Osteocyte (in vitro differentiated cells): ENCODE measurements at places on chromosomes 11 and 22. TPM values are rescaled to one million over a fixed set of nuclear protein-coding genes. Genes with fewer than 3 reads are reported as not detected.

GRCh38 chr22:35357883-35358621 lies 22.8 kb upstream of the HMOX1 start:
- DNase-seq: no peak

- peak; percentile 93 for DNase-seq
Measured at GRCh38 chr11:17504330-17505107, 27.9 kb upstream of the ABCC8 start.

DNA sequence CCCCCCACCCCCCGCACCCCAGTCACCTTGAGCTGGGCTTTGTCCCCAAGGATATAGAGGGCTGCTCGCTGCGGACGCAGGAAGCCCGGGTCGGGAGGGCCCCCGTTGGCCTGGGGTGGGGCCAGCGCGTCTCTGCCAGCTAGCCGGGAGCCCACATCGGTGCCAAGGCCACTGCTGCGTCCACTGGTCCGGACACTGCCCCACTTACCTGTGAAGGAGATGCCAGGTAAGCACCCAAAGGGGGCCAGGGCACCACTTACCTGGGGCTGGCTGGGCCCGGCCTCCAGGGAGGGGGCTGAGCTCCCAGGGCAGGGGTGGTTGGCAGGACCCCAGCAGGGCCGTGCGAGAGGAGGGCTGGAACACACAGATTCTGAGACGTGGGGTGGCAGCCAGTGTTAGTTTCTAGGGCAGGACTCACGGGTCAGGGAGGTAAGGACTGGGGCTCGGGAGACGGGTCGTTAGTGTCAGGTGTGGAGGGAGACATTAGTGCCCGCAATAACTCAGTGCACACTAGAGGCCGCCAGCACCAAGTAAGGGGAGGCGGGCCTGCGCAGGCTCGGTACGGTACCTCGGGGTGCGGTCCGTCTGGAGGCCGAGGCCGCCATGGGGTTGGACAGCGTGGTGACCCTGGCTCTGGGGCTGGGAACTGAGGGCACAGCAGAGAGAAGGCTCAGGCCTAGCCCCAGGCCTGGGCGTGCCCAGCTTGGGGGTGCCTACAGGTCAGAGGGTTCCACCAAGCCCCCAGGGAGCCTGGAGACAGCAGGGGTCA lies 18.2 kb downstream of the SBF1 start:
- DNase-seq: no peak

DNA sequence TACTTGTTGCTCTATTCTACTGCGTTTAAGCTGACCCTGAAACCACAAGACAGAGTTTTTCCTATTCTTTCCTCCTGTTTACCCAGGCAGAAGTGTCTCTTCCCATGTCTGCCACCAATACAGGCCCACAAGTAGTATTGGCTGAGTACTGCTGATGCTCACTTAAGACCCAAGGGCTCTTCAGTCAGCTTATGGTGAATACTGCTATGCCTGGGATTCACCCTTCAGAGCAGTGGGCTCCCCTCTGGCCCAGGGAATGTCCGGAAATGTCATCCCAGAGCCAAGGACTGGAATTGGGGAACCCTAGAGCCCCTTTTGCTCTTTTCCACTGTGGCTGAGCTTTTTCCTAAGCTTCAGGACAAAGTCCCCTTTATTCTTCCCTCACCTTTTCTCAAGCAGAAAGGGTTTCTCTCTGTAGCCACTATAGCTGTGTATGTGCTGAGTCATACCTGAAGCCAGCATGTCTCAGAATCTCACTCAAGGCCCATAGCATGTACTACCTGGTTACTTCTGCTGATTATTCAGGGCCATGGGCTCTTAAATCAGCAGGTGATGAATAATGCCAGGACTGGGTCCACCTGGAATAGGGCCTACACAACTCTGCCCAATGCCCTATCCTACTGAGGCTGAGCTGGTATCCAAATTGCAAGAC lies 745.8 kb upstream of the ANO5 start:
- DNase-seq: no peak

Gene MMP12
- not detected in 2 replicates for total RNA-seq
